ENCODE measurements at places on chromosomes 2 and 18. TPM values are rescaled to one million over a fixed set of nuclear protein-coding genes. Genes with fewer than 3 reads are reported as not detected.

The MERTK gene
- 9.6 TPM for polyA plus RNA-seq

DNA sequence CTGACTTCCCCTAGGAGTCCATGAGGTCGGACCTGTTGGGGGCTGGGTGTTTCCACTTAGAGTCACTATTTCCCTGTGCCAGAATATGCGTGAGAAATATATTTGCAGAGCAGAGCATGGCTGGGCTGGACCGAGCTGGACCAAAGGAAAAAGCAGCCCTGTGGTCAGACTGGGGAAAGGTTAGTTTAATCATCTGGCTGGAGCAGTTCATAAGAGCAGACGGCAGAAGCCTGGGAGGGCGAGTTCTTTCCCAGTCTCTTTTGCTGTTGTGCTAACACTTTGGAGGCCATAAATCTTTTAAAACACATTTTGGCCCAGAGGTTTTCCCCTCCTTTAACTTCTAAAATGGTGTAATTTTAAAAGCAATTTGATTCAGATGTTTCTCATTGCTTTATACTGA, 66.5 kb downstream of the GLI2 start:
- no peak for DNase-seq

GRCh38 chr2:32711219-32711618, 83.4 kb downstream of the TTC27 start:
- DNase-seq = no peak

The CDKL4 gene
- polyA plus RNA-seq = 0.60 TPM

Data from SK-N-SH (cell line).